Activated CD8-positive, alpha-beta memory T cell treated with anti-CD3 and anti-CD28 coated beads, Interleukin-2, amount 10 ng/mL, durations not matched to agents 7 days and 5 days (primary cell): ENCODE measurements at places on chromosomes 5 and 9. TPM values are rescaled to one million over a fixed set of nuclear protein-coding genes. Genes with fewer than 3 reads are reported as not detected.

Gene RASA1
- total RNA-seq, result 22.1 TPM

Gene SPZ1
- not detected for total RNA-seq

Gene KCNV2
- total RNA-seq, result not detected

Gene CCL27
- not detected for total RNA-seq

Gene CERCAM
- total RNA-seq, result 5.2 TPM

Gene PAEP
- total RNA-seq, result not detected

Gene SLC25A48
- not detected for total RNA-seq

Gene INSL4
- total RNA-seq, result not detected

Gene LIX1
- total RNA-seq, result not detected

Gene TEK
- not detected for total RNA-seq

Gene IFNB1
- total RNA-seq, result 1.2 TPM

Gene HBEGF
- total RNA-seq, result 13.5 TPM

Gene CCNI2
- 52.5 TPM for total RNA-seq

Gene HTR1A
- not detected for total RNA-seq

Gene SOWAHA
- total RNA-seq, result not detected

Gene OTP
- 0.05 TPM for total RNA-seq

Gene GPR21
- total RNA-seq, result 0.37 TPM

Gene GHR
- total RNA-seq, result not detected

Gene CNTFR
- total RNA-seq, result not detected

Gene PRDM9
- not detected for total RNA-seq

Gene OMD
- not detected for total RNA-seq
